ENCODE measurements at places on chromosomes 7 and 10.

DNA sequence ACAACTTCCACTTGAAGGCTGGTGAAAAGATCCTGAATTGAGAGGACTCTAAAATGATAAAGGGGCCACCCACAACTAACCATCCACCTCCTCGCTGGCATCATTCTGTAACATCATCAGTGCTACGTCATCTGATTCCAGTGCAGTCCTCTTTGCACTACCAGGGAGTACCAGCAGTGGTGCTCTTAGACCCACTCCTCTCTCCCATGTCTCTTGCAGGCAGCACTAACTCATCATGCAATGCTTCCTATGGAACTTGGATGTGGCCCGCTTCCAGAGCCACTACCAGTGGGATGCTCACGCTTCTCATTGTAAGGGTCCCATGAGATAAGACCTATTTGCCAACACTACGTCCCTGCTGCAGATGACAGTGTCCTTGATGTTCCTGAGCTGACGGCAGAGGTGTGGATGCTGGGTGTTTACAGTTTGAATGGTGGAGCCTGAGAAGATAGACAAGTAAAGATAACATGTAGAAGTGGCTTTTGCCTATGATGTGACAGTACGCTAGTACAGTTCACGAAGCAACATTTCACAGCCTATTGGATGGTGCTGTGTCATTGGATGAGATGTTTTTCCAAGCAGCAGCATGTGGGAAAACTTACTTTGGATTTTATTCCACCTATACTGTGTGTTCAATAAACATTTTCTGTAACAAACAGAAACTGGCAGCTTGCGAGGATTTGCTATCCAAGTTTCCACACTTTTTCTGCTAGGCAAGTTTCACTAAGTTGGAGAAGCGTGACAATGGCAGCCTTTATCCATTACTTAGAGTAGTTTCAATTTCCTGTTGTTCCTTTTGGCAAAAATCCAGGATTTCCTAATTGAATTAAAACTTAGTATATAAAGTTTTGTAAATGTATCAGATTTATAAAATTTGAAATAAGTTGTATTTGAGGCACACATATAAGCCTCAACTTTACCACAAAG is 35.8 kb upstream of the COBL start:
- DNase-seq, result peak; percentile 15

DNA sequence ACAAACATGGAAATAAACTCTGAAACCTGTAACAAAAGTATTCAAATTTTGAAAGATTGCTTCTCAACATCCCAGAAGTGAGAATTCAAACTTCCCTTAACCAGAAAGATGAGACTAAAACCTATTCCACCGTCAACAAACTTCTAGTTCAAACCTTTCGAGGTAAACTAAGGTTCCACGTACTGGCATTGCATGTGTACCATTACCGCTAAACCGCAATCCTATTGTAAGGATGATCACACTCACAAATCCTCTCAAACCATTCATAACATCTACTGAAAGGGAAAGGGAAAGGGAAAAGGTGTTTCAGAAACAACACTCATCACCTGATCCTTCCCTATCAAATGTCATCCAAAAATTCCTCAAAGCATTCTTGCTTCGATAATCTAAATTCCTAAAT is 3.1 kb downstream of the SMURF1 start:
- no peak for DNase-seq

- no peak for DNase-seq
These were observed 218.8 kb downstream of the OTUD1 start for GRCh38 chr10:23657677-23658076.

DNA sequence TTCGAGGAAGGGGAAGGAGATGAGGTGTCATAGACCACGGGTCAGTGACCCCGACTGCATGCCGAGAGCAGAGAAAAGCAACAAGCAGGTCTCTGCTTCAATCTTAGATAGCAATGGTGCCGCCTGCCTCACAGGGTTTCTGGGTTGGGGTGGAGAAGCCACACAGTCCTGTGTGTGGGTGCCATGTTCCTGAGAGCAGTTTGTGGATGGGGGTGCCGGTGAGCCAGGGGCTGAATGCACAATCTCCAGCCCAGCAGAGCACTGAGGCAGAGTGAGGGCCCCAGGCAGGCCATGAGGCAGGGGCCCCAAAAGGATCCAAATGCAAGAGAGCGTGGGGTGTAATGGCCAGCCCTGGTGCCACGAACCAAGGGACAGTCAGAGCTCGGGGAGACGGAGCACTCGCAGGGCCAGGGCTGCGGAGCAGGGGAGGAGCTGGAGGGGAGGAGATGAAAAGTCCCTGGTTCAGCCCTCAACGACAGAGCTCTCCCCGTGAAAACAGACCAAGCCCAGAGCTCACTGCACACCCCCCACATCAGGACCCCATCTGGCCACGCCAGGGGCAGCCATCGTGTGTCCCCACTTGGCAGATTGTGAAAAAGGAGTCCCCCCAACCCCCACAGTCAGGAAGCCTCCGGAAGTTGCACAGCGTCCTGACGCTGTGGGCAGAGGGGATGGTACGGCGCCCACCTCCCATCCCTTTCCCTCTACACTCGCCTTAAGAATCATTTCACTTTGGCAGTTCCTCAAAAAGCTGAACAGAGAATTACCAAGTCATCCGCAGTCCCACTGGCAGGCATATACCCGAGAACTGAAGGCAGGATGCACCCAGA is 19.9 kb downstream of the WDR86 start:
- DNase-seq, result no peak

GRCh38 chr7:118080947-118081346 is 103.0 kb upstream of the LSM8 start:
- DNase-seq, result no peak

- DNase-seq, result no peak
These were observed 63.0 kb downstream of the INSIG1 start for GRCh38 chr7:155360495-155361345.

DNA sequence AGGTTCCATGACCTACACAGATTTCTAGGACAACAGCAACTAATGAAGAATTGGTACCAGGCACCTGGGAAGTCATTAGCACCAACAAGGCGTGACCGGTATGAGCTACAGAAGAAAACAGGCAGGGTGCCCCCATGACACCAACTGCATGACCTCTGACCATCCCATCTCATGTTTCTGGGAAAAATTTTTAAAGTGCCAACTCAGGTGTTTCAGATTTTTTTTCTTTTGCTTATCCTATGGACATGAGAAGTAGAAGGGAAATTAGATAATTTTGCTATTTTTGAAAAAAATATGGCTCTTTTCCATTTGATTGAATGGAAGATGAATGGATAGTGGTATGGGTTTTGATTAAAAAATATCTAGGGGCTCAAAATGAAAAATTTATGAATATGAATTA is 154.8 kb downstream of the NRCAM start:
- DNase-seq, result no peak

GRCh38 chr7:130937016-130937415 is 203.0 kb upstream of the KLF14 start:
- no peak for DNase-seq

- no peak for DNase-seq
These were observed 189.8 kb downstream of the CELF2 start for GRCh38 chr10:11207560-11207844.

GRCh38 chr7:135800560-135800959 is 51.9 kb upstream of the FAM180A start:
- DNase-seq, result no peak

DNA sequence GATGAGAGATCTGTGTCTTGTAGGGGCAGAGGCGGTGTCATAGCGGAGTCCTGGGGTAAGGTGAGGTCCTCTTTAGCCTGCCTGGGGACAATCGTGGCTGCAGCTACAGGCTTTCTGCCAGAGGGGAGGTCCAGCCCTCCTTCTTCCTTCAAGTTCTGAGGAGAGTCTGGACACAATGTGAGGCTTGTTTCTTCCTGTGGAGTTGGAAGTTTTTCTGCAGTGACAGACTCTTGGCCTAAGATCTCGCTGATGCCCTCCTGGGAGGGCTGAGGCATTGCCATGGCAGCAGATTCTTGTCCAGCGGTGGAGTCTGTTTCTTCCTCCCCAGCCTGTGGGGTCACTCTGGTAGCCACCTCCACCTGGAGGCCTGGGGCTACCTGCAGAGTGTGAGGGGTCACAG is 4.4 kb downstream of the NACAD start:
- no peak for DNase-seq

- no peak for DNase-seq
These were observed 47.3 kb upstream of the PIK3AP1 start for GRCh38 chr10:96767611-96768010.

- no peak for DNase-seq
These were observed 102.8 kb upstream of the ZNF438 start for GRCh38 chr10:31134311-31134952.

DNA sequence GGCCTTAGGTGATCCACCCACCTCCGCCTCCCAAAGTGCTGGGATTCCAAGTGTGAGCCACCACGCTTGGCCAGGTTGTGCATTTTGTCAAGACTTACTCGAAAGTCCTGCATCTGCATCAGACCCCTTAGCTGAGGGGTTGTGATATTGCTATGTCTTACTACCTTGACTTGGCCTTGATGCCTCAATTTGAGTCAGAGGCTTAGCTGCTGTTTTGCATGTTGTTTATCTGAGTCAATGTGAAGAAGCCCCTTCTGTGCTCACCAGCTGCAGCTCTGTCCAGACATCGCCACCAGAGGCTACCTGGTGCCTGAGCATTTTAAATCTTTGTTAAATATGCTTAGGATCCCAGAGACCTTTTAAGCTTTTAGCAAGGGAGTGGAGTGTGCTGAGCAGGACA is 18.1 kb downstream of the UBE2D4 start:
- no peak for DNase-seq

DNA sequence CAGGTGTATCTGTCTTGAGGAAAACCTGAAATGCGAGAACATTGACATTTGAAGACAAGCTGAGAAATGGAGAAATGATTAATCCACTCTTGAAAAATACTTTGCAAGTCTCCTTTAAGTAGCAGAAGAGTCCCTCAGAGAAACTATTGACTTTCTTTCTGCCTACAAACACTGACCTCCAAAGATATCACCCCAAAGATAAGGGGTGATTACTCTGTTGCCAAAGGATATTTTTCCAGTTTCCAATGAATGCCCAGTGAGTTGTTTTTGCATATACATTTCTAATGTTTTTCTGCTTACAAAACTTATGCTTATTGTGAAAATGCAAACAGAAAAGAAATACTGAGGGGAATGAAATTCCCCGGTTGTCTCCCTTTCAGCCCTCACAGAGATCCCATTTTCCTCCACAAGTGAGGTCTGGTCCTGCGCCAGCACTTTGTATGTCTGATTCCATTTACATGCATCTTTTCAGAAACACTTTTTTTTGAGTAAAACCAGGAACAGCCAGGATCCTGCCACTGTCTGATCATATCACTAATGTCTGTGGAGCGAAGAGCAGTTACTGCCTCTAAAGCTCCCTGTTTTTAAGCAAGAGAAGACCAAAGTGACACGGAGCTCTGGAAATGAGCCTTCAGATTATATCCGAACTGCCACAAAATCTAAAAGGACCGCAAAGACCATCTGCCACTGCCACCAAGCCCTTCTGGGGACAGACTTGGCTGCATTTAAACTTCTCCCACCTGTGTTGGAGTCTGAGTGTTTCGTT is 82.9 kb upstream of the PDCD4 start:
- no peak for DNase-seq

GRCh38 chr10:111830359-111830758 is 353.2 kb downstream of the GPAM start:
- no peak for DNase-seq

GRCh38 chr10:65348637-65349036 is 1577.2 kb upstream of the LRRTM3 start:
- no peak for DNase-seq

GRCh38 chr10:48805848-48806247 is 121.2 kb downstream of the WDFY4 start:
- no peak for DNase-seq

DNA sequence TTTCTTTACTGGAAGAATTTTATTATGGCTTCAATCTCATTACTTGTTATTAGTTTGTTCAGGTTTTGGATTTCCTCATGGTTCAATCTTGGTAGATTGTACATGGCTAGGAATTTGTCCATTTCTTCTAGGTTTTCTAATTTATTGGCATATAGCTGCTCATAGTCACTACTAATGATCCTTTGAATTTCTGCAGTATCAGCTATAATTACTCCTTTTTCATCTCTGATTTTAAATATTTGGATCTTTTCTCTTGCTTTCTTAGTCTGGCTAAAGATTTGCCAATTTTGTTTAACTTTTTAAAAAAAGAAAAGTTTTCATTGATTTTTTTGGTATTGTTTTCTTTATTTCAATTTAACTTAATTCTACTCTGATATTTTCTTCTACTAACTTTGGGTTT is 59.2 kb downstream of the SLC13A1 start:
- no peak for DNase-seq

DNA sequence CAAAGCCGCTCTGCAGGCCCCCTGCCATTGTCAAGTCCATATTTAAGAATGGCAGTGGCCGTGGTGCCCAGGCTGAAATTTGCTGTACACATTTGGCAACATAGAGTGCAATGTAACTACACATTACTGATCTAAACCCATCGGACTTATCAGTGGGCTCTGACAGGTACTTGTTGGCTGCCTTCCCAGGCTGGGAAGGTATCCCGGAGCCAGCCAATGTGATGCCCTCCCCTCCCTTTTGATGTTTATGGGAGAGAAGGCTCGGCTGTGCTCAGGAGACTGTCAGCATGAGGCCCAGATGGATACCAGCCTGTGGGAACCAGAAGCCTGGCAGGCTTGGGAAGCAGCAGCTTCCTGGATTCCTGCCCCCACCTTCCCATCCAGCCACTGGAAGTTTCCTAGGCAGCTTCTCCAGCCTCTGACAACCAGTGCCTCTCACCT is 146.1 kb upstream of the TCF7L2 start:
- no peak for DNase-seq

GRCh38 chr10:78402591-78402990 is 368.9 kb downstream of the RPS24 start:
- no peak for DNase-seq

DNA sequence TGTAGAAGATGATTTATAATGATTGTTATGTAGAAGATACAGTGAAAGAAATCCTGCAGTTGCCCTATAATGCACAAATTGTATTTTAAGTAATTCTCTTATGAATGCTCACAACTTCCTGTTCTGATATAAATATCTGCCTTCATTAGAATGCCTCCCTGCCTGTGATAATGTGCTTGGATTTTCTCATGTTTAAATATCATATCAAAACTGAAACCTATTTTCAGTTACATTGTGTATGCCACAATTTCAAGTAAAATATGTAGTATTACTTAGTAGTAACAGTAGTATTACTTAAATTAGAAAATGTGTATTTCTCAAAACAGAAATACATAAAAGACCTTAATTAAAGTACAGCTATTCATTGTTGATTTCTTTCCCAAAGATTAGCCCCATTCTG is 41.1 kb upstream of the TFEC start:
- no peak for DNase-seq

DNA sequence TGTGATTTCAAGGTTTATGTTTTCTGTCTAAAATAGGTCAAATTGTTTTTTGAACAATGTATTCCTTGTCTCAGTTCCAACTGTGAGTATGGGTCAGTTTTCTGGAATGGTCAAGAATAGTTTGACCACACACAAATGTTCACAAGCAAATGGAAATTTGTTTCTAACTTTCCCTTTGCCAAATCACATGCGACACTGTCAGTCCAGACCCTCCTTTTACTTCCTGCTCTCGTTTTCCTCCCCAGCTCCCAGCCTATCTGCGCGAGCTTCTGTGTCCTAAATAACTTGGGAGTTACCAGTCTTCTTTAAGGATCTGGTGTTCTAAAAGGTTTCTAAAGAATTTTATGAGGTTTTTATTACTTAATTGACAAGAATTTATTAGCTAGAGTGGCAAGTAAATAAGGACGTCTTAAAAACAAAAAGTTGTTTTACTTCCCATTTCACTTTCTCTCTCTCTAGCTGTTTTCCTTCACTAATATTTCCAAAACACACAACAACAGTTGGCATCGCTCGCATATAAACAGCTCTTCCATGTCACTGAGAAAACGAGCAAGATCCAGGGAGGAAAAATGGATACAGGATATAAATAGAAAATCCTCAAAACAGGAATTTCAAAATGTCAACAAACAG is 266.1 kb upstream of the KLF6 start:
- no peak for DNase-seq

- no peak for DNase-seq
These were observed 186.0 kb upstream of the TCF7L2 start for GRCh38 chr10:112763916-112764520.

Data from HuH-7 (cell line).